Dorsolateral prefrontal cortex (tissue), 122 donors: ENCODE measurements at places on chromosomes 16 and 17. TPM values are rescaled to one million over a fixed set of nuclear protein-coding genes. Genes with fewer than 3 reads are reported as not detected.

GRCh38 chr16:79269211-79269863 lies 331.2 kb downstream of the MAF start:
- no peak for DNase-seq

- DNase-seq, result no peak
Measured at GRCh38 chr17:65467156-65467555, 94.3 kb downstream of the AXIN2 start.

DNA sequence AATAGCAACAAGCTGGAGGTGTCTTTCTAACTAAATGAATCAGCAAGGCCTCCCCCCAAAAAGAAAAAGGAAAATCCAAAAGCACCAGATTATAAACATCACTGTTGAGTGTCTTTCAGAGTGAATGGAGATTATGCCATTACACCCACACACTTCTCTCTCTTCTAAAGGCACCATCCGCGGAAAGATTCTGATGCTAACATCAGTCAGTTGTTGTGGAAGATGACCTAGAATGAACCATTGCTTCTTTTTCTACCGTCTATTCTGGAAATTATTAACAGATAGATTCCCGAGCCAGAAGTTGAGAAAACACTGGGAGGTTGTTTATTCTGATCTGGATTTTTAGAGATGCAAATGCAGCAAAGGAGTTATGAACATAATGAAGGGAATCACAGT lies 60.9 kb upstream of the FAM20A start:
- DNase-seq, result no peak

DNA sequence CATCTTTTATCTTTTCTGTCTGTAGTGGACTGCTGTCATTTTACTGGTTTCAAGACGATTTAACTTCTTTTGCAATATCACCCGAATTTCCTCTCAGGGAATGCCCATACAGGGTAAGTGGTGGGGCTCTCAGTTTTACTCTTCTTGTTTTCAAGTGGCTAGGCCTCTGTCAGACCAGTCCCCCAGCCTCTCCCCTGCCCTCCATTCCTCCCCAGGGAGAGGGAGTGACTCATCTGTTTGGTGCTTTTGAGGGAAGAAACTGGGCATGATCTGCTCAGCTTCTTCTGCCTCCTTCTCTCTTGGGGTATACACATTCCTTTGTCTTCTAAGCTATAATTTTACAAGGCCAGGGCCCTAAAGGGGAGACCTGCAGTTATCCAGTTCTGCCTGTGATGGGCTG lies 332.0 kb downstream of the CBLN1 start:
- no peak for DNase-seq

GRCh38 chr16:85288869-85289660 lies 176.8 kb upstream of the CIBAR2 start:
- DNase-seq, result no peak

DNA sequence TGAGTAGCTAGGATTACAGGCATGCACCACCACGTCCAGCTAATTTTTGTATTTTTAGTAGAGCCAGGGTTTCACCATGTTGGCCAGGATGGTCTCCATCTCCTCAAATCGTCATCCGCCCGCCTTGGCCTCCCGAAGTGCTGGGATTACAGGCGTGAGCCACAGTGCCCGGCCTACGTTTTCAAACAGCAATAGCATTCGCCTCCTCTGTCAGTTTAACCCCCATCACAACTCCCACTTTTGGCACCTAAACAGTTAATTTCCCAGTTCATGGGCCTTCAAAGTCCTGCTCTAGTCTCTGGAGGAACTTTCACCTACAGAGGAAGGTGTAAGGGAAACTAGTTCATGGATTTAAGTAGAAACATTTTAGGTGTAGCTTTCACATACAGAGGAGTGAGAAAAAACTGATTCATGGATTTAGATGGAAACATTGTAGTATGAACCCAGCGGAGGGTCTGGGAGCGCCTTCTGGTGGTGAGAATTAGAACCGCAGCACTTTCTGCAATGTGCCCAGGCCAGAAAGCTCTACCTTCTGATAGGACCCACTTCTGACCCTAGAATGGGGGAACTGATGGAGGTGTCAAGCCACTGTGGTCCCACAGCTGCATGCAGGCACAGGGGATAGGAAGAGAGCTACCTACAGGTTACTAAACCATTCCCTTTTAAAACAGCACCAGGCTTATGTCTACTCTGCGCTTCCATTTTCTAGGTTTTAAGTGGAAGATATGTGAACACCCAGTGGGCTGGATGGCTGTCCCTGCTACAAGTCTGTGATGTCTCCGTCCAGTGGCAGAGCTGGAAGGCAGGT lies 12.0 kb upstream of the MEOX1 start:
- DNase-seq, result peak; percentile 79

DNA sequence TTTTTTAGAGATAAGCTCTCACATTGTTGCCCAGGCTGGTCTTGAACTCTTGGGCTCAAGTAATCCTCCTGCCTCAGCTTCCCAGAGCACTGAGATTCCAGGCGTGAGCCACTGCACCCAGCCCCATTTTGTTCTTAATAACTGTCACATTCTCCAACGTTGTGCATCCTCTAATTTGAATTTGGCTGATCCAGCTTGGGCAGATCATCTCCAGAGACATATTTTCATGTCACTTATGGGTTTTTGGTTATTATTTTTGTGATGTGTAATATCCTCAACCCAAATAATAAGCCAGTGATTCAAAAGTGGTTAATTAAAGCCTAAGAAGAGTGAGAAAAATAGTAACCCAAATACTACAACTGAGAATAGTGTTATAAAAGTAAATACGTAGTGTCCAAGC lies 16.2 kb upstream of the COL1A1 start:
- DNase-seq, result no peak

The GGA3 gene
- total RNA-seq, result 70.4 TPM

The C16orf74 gene
- 0.72 TPM for total RNA-seq

The CLEC19A gene
- 0.32 TPM for total RNA-seq

The KREMEN2 gene
- not detected for total RNA-seq

The RBFOX1 gene
- total RNA-seq, result 204 TPM

The CENPN gene
- total RNA-seq, result 9.2 TPM
